ENCODE measurements at places on chromosomes 11 and 22. TPM values are rescaled to one million over a fixed set of nuclear protein-coding genes. Genes with fewer than 3 reads are reported as not detected.

Gene SOX6
- total RNA-seq: 0.21 TPM

Gene TRIM6
- 53.8 TPM for total RNA-seq

Gene OR2D2
- 0.49 TPM for total RNA-seq

Gene FBLN1
- 143 TPM for total RNA-seq

Gene PPFIBP2
- 21.5 TPM for total RNA-seq

Gene C11orf52
- total RNA-seq: not detected

Gene KIRREL3
- total RNA-seq: 0.36 TPM

Gene MS4A3
- 0.13 TPM for total RNA-seq

Gene POU2AF1
- total RNA-seq: 0.18 TPM

Gene SOX10
- total RNA-seq: not detected

Gene MS4A14
- total RNA-seq: not detected
